ENCODE measurements at places on chromosomes 1 and 21.

GRCh38 chr1:77433934-77434333, 152.1 kb downstream of the AK5 start:
- no peak for DNase-seq

- no peak for DNase-seq
These were observed 31.4 kb upstream of the OLIG2 start for GRCh38 chr21:32994305-32994704.

DNA sequence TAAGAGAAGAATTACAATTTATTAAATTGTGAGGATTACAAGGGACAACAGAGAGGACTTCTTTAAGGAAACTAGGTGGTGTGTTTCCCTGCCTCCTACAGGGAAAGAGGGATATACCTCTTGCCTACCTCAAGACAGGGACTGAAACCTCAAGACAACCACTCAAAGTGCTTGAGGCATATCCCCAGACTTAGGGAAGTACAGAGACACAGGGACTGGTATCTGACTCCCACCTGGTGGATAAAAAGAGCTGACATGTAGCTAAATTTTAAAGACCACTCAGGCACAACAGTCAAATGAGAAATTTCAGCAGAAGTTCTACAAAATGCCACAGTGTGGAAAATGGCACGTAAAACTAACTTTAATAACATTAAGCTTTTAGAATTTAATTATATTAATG, 21.3 kb downstream of the DENND2C start:
- DNase-seq, result no peak

- no peak for DNase-seq
These were observed 14.0 kb upstream of the LORICRIN start for GRCh38 chr1:153245466-153245865.

DNA sequence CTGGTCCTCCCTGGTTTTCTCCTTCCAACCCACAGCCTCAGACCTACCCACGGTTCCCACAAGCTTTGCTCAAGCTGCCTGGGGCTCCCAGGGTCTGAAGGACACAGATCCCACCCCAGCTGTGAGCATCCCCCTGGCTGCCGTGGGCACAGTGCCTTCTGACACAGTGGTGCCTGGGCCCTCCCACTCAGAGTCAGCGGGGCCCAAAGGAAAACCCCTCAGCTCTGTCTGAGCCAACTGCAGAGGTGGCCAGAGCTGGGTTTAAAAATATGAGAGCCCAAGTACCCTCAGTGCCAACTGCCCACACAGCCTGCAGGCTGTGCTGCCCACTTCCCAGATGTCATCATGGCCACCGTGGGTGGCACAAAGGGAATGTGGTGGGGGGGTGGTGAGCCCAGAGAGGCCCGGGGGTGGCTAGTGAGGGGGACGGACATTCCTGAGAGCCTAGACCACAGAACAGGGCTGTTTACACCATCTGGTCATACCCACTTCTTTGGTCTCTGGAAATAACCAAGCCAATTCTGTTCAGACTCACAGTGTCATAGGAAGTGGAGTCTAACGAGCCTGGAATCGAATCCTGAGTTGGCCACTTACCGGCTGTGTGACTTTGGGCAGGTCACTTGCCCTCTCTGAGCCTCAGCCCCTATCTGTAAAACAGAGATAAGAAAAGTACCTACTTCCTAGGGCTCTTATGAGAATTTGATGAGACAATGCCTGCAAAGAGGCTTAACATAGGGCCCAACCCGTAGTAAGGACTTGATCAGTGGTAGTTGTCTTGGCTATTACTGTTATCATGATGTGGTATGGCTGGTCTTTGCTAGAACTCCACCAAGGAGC, 85.5 kb downstream of the CAMK2N1 start:
- DNase-seq, result no peak

DNA sequence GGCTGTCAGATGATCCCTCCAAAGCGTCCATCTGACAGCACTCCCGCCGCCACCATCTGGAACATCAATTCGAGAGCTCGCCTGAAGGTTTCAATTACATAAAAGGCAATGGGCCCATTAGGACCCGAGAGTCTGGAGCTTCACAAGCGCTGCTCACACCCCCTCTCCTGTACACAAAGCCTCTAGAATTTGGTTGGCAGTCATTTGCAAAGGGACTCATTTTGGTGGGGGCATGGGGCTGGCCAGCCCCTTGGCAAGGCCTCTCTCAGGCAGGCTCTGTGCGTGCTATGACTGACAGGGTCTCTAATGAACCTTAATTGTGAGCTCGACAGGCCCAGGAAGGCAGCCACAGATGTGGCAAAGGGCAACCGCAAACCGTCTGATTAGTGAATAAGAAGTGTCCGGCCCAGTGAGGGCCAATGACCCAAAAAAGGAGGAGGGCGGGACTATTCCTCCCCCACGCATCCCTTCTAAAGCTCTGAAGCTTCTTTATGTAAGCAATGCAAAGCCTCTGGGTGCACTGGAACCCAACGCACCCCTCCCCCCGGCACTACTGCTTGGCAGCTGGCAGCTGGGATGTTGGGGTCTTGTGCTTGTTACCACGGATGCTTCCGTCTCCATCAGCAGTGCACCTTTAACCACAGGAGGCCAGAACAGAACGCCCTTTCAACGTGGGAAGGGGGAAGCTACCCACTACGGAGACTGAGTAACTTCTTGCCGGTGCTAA, 79.4 kb downstream of the CAPZB start:
- DNase-seq, result no peak

- DNase-seq, result no peak
These were observed 137.2 kb upstream of the ETS2 start for GRCh38 chr21:38668541-38668940.

DNA sequence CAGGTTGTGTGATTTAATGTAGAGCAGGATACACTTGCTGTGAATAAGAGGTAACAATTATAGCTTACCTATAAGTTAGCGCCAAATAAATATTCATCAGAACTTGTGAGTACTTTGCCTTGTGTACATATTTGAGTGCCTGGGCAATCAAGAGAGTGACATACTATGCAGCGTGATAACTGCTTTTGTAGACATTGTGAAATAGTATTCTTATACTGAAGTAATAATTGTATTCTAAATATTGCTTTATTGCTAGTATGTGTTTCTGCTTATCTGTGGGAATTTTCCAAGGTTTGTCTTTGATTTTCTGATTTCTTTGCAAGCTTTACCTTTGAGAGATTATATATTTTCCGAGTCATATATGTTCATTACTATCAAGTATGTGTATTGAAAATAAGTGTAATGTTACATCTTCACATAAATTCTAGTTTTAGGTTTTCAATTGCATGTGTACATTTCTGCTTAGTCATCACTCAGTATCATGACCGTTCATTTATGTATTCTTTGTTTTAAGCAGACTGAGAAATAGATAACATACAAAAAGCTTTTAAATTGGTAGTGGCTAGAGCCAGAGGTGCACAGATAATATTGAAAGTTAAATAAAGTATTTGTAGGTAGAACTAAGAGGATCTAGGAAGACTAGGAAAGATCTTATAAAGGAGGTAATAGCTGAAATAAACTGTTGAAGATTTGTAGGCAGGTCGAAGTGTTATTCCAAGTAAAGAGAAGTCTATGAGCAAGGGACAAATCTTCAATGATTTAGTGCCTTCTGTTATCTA, 19.5 kb downstream of the USP25 start:
- no peak for DNase-seq

DNA sequence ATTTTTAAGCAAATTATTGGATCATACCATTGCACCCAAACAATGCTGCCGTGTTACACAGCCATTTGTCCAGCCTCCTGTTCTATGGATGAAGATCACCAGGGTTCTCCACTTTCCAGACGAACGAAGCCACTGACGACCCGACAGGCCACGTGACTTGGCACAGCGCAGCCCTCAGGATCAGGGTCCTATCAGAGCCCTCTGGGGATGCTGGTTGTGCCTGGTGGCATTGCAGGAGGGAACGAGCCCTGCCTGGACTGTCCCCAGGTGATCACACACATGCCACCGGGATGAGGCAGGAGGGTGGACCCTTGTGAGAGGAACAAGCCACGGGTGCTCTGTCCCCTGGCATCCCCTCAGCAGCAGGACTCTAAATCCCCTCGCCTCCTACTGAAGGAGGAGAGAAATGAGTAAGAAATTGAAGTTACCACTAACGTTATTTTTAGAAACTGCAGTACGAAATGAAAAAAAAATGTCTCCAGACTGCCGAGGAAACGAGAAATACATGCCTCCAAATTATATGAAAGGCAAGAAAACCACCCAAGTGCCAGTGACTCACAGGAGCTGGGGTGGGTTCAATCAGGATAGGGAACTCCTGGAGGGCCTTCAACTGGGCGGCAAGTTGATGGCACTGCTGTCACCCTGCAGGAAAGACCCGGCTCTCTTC, 58.7 kb upstream of the PDE9A start:
- DNase-seq, result no peak

DNA sequence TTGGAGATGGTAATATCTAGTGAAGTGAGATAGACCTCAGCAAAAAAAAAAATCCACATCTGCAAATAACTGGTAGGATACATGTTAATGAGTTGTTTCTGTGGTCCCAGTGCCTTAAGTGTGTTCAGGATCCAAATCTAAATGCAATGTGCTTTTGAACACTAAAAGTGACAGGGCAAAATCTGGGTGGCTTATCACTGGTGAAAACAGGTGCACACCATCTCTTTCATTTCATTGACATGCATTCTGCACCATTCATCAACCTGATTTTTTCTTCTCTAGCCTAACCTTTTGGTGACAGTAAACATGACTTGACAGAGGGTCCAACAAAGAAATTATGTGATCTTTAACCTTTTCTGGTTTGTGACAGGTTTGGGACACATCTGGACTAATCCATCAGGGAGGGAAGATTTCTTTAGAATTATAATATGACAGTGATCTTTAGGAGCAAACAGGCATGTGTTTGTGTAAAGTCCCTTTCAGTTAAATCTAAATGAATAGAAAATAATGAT, 201.6 kb upstream of the NEGR1 start:
- DNase-seq, result no peak

- no peak for DNase-seq
These were observed 8.5 kb downstream of the C1orf141 start for GRCh38 chr1:67126111-67126746.

- DNase-seq, result no peak
These were observed 734 bp downstream of the CDK18 start for GRCh38 chr1:205505076-205505729.

GRCh38 chr1:22319608-22320007, 132.0 kb upstream of the ZBTB40 start:
- no peak for DNase-seq

- no peak for DNase-seq
These were observed 699 bp downstream of the ECHDC2 start for GRCh38 chr1:52920791-52921291.

DNA sequence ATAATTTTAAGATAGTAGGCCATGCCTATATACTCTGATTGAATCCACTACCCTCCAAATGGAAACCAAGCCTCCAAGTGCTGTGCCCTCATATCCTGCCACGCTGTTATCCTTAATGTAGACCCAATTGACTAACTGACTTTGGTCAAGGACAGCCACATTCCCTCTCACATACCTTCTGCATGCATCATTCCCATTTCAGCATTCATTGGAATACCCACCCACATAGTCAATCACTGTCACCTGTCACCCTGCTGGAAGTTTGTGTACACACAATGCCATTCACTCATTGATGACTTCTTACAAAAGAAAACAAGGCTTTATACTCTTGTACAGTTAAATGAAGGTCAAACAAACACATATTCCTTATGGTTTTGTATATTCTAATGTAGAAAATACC, 221.1 kb upstream of the PBX1 start:
- DNase-seq, result no peak
